ENCODE measurements at places on chromosomes 16 and 17.

- DNase-seq, result no peak
Measured at GRCh38 chr16:55398762-55399161, 74.8 kb downstream of the IRX6 start.

- DNase-seq, result no peak
Measured at GRCh38 chr16:53629607-53630312, 73.9 kb downstream of the RPGRIP1L start.

DNA sequence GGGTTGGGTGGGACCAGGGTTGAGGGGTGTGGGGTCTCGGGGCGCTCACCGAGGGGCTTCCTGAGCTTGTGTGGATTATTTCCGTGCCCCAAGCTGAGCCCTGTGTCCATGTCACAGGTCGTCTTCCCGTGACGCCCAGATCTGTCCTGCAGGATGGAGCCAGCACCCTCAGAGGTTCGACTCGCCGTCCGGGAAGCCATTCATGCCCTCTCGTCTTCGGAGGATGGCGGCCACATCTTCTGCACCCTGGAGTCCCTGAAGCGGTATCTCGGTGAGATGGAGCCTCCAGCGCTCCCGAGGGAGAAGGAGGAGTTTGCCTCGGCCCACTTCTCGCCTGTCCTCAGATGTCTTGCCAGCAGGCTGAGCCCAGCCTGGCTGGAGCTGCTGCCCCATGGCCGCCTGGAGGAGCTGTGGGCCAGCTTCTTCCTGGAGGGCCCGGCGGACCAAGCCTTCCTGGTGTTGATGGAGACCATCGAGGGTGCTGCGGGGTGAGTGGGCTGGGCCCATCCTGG is 1.0 kb downstream of the TELO2 start:
- DNase-seq, result peak; percentile 81

DNA sequence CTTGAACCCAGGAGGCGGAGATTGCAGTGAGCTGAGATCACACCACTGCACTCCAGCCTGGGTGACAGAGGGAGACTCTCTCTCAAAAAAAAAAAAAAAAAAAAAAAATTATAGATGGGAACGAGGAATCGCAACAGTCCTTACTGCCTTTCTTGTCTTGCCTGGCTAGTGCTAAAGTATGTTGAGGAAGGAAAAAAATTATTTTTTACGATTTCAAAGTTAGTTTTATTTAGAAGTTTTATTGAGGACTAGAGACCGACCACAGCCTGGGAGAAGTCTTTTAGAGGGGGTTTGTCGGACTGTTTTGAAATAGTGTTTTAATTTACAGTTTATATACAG is 15.8 kb upstream of the DNAH17 start:
- DNase-seq, result no peak

- DNase-seq, result no peak
Measured at GRCh38 chr17:66665194-66665593, 169.7 kb upstream of the CACNG5 start.

DNA sequence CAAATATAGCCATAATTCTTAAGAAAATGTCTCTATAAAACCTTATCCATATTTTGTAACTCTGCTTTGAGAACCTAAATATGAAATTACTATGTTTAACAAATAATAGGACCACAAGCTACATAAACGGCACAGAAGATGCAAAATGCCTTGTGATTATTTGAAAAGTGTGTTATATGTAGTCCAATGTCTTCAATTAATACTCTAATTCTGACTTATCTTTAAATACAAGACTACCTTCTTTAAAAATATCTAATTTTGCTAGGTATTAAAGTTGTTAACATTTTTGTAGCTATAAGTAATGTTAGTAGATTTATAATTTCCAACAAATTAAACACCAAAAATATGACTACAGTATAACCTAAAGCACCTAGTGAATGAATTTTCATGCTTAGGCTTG is 17.0 kb downstream of the PSMD12 start:
- DNase-seq, result no peak

GRCh38 chr16:68319185-68319908 is 8.5 kb downstream of the PRMT7 start:
- no peak for DNase-seq

GRCh38 chr17:82596296-82596695 is 51.9 kb downstream of the WDR45B start:
- DNase-seq, result no peak

DNA sequence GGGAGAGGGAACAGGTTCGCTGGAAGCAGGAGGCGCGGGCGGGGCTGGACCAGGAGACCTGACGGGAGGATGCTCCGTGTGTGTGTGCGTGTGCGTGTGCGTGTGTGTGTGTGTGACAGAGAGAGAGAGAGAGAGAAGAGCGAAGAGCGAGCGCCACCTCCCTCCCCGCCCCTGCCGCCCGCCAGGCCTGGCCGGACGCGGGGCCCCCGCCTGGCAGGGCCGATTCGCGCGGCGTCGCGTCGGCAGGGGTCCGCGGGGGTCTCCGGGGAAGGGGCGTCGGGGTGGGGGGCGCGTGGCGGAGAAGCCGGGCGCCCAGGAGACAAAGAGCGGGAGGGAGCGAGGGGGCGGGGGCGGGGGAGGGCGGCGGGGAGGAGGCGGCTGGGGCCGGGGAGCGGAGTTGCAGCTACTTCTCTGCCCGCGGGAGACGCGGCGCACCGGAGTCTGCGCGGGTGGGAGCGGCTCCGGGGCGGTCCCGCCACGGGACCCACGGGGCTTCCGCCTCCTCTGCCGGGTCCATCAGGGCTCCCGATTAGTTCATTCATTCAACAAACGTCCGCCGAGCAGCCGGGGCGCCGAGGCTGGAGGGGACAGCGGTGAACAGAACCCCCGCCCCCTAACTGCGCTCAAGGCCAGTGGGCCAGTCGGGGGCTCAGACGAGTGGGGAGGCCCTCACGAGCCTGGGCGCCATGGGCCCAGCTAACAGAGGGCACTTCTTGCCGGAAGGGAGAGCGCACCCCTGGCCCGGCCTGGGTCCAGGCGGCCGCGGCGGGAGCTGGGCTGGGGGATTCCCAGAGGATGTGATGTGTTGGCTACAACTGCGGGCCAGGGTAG is at the start of gene SAMD14:
Gene SAMD14 (minus strand): TSS at position 433 of the 831 bp plus-strand sequence. CDS start 5,201 bp downstream, outside the sequence.
- DNase-seq, result peak; percentile 65

GRCh38 chr16:64019339-64019738 is 1102.5 kb downstream of the CDH11 start:
- no peak for DNase-seq

- no peak for DNase-seq
Measured at GRCh38 chr16:86462334-86463084, 47.8 kb upstream of the FOXF1 start.

- no peak for DNase-seq
Measured at GRCh38 chr17:21186399-21187187, 27.4 kb downstream of the TMEM11 start.

- peak; percentile 92 for DNase-seq
Measured at GRCh38 chr16:4116325-4117249, at the start of gene ADCY9. ADCY9 (minus strand) TSS chr16:4116442; CDS start chr16:4115442, 1,000 bp downstream.

- no peak for DNase-seq
Measured at GRCh38 chr16:14495213-14496046, 134.6 kb downstream of the PARN start.

- no peak for DNase-seq
Measured at GRCh38 chr16:54397190-54397835, 110.7 kb upstream of the IRX3 start.

GRCh38 chr17:77492446-77493237 is 351.9 kb downstream of the SEC14L1 start:
- DNase-seq, result no peak

DNA sequence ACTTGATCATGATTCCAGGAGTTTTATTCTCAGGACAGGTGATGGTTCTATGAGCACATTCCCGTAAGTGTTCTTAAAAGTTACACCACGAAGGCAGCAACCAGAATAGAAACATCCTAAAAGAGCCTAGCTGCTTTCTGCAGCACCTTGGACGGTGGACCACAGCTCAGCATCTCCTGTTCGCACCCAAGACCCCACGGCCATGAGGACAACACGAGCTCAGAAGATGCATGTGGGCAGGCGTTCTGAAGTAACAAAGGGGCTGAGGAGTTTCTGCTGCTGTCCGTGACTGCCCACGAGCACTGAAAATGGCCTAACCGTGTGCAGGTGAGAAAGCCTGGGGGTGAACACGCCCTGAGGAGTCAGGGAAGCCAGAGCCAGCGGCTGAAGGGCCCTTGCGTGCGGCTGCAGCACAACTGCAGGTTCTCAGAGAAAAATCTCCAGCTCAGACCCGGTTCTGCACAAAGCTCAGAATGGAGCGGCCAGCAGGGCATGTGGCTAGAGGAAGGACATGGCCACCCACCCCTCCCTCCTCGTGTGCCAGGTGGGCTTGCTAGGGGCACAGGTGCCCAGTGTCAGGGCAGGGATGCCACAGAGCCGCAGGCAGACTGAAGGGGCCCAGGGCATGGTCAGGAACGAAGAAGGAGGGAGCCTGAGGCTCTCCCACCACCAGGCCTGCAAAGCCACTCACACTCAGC is 10.8 kb upstream of the C16orf95 start:
- DNase-seq, result peak; percentile 60

DNA sequence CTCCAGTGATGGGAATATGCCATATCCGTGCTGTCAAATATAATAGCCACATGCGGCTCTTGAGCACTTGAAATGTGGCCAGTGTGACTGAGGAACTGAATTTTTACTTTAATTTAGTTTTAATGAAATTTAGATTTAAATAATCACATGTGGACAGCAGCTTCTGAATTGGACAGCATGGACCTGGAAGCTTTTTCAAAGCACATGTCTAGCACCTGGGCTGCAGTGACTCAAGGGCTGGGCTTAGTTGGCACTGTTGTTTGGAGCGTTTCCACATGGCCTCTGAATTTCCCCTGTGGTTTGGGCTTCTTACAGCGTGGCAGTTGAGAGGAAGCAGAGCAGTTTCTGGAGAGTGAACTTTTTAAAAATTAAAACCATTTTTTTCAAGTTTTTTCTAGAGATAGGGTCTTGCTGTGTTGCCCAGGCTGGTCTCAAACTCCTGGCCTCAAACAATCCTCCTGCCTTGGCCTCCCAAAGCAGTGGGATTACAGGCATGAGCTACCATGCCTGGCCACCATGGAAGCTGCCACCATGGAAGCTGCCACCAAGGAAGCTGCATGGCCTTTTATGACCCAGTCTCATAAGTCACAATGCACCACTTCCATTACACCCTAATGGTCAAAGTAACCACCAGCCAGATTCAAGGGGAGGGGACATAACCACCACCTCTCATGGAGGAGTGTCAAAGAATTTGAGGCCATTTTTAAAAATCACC is 6.7 kb upstream of the TOB1 start:
- DNase-seq, result no peak

DNA sequence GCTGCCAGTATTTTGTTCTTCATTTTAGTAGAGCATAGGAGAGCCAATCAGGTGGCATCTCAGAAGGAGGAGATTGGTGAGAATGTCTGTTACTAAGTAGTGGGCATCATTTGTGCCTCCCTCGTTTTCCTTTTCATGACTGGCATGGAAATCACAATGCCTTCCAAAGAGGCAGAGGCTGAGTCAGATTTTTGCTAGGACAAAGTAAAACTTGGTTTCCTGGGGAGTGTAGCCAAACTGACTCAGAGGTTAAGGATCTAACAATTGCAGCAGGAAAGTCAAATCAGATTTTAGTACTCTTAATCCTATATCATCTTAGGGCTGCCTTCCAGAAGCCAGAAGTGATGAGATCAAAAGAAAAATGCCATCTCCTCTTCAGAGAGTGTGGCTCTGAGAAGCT is 138.7 kb downstream of the ANKFN1 start:
- DNase-seq, result no peak

DNA sequence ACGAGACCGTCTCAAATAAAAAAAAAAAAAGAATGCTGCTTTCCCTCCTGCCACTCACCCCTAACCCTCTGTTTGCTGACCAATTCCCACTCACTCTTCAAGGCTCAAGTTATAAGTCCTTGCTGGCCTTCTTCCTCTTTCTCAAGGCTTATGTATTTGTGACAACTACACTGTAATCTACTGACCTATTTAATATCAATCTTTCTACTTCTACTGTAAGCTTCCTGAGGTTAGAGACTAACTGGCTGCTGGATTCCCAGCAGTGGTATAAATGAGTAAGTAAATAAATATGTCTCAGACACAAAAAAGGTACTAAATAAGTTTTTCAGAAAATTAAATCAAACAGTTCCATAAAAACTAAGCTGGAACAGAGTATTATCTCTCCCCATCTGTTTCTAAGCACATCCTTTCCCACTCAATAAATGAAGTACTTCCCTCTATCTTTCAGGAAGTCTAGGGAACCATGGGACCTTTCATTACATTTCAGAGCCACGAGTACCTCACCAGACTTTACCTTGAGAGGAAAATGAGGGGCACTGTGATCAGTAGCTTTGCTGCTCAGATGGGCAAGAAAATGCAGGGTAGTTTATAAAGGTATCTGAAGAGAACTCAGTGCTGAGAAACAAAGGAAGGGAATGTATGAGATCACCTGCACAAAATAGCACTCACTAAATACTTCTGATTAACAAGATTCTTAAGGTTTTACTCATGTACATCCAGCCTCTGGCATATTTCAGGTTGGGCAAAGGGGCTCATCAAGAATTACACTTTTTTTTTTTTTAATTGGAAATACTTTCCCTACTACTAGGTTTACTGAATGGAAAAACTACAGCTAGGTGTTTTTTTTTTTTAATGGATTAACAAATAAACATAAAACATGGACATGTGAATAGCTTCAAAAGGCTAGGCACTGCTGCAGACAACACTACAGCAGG is 10.8 kb downstream of the SSH2 start:
- no peak for DNase-seq

DNA sequence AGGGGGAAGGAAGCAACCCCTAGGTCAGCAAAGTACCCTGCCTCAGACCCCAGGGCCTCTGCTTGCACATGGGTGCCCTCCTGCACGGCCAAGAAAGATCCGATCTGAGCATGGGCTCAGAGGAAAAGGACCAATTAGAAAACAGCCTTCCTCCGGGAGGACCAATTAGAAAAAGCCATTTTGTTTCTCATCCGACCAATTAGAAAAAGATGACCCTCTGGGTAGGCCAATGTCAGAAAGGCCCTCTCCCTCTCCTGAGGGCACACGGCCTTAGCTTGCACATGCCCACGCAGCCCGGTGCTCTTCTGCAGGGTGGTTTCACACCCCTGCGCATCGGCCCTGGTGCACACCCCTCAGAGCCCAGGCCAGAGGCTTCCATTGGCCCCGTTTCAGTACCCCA is 5.1 kb upstream of the CISD3 start:
- no peak for DNase-seq

DNA sequence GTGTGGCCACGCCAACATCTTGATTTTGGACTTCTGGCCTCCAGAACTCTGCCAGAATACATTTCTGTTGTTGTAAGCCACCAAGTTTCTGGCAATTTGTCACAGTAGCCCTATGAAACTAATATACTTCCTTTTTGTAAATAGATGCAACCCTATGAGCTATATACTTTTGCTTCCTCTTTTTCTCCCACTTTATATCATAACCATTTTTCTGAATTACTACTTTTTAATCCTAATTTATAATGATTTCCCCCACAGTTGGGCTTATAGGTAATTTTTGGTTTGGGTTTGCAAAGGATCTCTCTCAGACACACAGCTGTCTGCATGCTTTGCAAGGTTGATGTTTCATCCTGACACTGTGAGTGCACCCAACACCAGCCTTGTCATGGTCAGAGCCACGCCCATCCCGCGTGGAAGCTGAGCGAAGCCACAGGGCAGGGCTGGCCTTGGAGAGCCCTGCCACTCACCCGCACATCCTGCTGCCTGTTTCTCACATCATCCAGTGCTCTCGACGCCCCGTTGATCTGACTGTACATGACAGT is 5.8 kb downstream of the TRIM25 start:
- peak; percentile 93 for DNase-seq

GRCh38 chr16:81715358-81716196 is 63.5 kb upstream of the PLCG2 start:
- DNase-seq, result no peak

All from Right ventricle myocardium inferior (tissue), 1 donor.